ENCODE measurements at places on chromosomes 3 and 15.

DNA sequence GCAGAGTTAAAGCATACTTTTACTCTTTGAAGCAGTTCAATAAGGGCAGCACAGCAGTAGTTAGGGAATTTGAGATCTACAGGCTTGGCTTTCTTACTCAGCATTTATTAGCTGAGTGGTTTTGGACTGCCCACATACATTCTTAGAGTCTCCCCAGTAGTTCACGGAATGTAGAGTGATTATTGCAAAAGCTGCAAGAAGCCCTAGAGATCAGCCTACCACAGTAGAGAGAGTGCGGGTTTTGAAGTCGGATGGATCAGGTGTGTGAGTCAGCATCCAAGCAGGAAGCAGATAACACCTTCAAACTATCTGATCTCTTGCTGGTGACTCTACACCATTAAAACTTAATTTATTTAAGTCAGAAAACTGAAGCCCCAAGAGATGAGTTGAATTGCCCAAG is 171.9 kb downstream of the SYNPR start:
- no peak for DNase-seq

DNA sequence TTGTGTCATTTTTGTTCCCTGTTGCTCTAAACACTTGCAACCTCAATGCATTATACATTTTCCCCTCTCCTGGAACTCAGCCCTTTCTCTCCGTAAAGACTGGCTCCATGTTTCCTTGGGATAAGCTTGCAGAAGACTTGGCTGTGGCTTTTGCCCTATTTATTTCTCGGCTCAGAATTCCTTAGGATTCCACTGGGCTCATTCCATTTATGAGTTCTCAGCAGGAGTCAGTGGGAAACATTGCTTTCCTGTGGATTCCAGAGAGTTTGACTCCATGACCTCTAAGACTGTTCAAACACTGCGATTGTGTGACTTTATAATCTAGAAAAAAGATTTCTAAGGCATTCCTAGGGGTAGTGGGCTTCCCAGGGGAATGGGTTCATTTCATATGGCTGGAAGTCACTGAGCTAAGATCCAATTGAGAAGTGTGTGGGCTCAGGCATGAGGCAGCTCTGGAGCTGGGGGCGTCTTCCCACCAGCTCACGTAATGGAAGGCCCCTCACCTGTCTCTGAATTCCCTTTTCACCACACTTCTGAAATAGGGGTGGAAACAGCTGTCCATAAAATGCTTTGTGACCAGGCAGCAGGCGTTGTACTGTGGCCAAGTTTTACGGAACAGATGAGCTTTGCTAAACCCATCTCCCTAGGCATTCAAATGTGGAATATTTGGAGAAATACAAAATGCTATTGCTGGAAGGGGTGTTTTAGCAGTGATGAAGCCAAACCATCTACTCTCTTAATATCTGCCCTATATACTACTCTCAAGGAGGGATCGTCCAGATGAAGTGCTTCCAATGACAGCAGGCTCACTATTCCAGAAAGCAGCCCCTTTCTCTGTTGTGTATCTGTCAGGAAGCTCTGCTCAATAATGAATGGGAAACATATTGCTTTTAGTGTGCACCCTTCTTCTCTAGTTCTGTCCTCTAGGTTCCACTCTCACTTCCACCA is 91.8 kb upstream of the BCL6 start:
- no peak for DNase-seq

DNA sequence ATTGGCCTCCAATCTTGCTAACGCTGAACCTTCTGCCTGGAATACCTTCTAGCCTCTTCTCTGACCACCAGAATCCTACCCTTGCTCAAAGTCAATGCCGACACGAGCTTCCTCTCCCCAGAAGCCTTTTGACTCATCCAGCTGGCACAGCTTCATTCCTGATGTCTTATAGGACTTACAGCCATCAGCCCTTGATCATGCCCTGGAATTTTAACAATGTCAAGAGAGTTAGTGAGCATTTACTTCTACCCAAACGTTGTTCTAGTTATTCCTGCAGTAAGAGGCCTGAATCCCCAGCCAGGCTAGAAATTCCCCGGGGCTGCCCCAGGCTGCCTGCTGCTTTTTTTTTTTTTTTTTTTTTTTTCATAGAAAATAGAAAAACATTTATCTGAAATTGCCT is 3.9 kb downstream of the CYP1A2 start:
- DNase-seq, result no peak

DNA sequence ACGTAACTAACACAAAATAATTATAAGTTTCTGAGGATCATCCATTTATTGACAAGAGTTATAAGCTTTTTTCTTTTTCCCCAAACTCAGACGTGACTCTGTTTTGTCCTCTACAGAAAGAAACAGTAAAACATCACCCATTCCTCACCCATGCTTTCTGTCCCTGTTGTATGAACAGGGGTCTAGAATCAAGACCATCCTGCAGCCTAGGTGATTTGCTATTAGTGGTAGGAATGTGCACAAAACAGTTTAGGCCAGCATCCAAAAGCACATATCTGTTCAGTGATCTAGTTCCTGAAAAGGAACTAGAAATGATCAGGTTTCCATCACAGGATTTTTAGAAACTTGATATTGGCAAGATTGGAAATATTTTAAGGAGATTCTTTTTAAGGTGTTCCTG is 527.6 kb downstream of the SOX2 start:
- DNase-seq, result no peak

DNA sequence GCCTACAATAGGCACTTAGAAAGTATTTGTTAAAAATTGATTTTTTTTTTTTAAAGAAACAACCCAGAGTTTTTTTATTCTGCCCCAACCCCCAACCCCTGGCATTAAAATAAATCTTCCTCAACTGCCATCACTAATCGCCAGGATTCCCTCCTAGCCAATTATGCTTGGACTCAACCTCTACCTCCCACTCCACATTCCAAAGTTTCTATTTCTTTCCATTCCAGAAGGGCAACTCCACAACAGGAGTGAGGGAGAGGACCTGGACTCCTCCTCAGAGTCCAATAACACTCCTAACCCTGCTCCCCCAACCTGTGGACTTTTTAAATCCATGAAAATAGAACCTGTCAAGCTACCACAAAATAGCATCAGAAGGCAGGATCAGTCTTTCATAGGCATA is 99.4 kb downstream of the ADAMTS9 start:
- DNase-seq, result no peak

DNA sequence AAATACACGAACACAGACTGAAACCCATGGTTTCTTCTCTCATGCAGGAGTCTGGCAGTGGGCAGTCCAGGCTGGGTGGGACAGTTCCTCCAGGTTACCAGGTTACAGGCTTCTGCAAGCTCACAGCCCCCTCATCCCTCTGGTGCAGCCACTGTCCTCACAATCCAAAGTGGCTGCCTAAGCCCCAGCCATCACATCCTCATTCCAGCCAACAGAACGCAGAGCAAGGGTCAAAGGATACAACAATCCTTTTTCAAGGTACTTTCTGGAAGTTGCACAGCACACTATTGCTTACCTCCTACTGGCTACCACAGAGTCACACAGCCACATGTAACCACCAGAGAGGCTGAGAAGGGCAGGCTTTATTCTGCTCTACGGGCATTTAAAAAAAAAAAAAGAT is 154.6 kb downstream of the NUP210 start:
- no peak for DNase-seq

GRCh38 chr15:92906563-92907081 is 6.5 kb downstream of the CHD2 start:
- no peak for DNase-seq

GRCh38 chr3:160001148-160001760 is 12.6 kb downstream of the IL12A start:
- no peak for DNase-seq

DNA sequence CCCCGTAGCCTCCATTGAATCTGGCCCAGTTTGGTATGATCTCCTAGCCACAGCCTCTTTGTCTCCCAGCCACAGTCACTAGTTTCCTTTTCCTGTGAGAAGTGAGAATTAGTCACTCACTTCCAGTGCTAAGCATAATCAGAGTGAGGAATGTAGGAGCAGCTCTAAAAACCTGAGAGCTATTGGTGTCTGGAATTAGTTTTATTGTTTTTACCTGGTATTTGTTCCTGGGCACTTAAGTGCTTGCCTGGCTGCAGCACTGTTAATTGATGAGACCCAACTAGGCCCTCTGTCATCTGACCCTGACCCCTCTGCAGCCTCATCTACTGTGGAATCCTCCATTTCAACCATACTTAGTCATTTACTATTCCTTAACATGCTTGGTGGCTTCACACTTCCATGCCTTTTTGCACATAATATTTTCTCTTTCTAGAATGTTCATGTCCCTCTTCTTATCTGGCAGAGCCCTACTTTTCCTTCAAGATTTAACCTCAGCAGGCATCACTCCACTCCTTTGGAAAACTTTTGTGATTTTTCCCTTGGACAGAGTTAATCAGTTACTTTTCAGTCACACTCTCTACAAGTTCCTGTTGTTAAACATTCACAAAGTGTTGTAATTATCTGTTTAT is 48.8 kb downstream of the PDE8A start:
- peak; percentile 49 for DNase-seq

All from inflammatory macrophage treated with lipopolysaccharide for 1 hour (primary cell).